Renal cortex interstitium (tissue), 15 donors: ENCODE measurements at places on chromosomes 5 and 9.

- no peak for DNase-seq
Observed at GRCh38 chr5:5521029-5521428, 98.6 kb downstream of the ICE1 start.

DNA sequence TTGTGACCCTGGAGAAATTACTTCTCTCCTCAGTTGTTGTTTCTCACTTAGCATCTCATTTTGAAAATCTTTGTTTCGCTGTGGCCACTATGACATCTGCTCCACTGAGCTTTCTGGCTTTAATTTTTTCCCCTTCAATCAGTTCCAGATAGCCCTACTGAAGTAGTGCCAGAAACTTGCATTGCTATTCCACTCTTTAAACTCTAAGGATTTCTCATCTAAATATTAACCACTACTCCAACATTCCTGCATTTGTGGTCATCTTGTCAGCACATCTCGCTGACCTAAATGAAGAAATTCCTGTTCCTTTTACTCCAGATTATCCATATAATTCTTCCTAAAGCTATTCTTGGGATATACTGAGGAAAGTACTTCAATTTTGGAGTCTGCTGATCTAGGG lies 15.3 kb upstream of the NOL6 start:
- DNase-seq = no peak

DNA sequence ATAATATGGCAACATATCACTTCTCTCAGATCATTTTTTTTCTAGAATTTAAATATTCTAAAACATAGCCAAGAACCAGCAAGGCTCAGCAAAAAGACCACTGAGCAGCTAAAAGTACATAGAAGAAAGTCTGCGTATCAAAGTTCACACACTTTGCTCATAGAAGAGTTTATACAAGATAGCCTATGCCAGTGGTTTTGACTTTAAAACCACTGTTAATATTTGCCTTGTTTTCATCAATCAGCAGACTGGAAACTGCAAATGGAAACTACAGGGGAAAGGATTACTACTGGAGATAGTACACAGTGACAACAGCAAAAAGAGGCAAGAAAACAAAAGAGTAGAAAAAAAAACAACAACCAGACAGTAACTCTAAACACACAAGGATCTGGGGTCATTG lies 483.3 kb downstream of the ZSWIM6 start:
- DNase-seq = no peak

- DNase-seq = no peak
Observed at GRCh38 chr5:36459176-36460135, 146.9 kb upstream of the SLC1A3 start.

- no peak for DNase-seq
Observed at GRCh38 chr9:134957165-134957944, 39.6 kb upstream of the FCN1 start.

DNA sequence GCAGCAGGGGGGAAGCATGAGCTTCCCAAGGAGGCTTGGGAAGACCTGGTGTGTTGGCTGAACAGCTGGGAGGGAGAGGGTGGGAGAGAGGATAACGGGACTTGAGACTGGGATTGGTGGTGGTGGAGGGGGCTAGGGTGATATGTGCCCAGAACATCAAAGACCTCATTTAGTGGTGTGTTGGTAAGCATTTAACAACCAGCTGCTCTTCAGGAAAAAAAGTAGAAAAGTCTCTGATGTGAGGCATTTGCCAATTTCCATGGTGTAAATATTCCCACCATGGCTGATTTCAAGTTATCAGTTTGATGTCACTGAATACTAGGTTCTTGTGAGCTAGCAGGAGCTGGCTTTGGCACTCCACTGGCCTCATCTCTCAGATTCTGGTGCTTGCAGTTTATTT lies 170.8 kb downstream of the MACROH2A1 start:
- DNase-seq = no peak

DNA sequence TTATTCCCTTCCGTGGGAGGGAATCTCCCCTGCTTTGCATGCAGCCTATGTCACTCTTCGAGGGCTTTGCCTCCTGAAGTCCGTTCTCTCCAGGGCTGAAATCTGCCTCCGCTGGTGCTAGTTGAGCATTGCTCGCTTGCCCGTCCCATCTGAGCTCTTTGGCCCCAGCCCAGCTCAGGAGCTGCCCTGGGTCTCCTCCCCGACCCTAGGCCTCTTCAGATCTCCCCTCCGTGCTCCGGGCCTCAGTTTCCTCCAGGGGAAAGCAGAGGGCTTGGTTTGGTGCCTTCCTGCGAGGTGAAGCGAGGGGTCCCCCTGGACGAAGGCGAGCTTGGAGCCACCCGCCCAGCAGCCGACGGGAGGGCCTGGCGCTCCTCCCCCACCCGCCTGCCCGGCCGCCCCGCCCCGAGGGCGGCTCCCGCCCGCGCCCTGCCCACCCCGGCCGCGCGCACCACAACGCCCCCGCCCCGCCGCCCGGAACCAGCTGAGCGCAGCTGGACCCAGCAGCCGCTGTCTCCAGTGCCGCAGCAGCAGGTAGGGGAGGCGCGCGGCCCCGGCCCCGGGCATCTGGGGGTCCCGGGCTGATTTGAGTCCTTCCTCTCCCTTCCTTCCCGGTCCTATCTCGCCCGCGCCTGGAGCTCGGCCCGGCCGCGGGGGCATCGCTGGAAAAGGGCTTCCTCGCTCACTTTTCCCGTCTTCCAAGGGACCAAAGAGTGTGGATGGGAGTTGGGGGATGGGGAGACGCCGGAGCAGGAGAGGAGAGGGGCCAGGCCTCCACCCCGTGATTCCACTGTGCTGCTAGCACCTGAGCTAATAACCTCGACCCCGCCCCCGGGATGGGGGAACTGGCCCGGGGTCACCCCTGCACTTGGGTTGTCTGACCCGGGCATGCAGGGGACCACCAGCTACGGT lies at the start of gene GSN:
Gene GSN (plus strand): TSS at position 474 of the 909 bp plus-strand sequence. CDS start 33,810 bp downstream, outside the sequence.
- DNase-seq = no peak

- DNase-seq = no peak
Observed at GRCh38 chr9:101840694-101841188, 102.3 kb upstream of the GRIN3A start.

GRCh38 chr9:114231719-114232449 lies 76.5 kb downstream of the COL27A1 start:
- DNase-seq = no peak

DNA sequence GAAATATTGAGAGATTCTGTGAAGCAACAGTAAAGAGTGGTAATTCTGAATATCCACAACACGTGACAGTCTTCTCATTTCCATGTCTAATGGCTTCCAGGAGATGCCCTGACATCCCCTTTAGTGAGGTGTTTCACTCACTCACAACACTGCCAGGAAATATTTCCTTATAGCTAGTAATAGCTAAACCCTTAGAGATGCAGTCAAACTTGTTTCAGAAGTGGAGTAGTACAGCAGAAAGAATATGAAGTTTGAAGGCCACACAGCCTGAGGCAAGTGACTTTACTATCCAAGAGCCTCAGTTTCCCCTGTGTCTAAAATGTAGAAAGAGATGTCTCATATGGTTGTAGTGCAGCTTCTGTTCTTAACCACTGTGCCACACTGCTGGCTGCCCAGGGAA lies 139.2 kb downstream of the CDK5RAP2 start:
- DNase-seq = no peak

- no peak for DNase-seq
Observed at GRCh38 chr9:91803970-91804752, 145.9 kb downstream of the ROR2 start.
